ENCODE measurements at places on chromosomes 3 and 15.

DNA sequence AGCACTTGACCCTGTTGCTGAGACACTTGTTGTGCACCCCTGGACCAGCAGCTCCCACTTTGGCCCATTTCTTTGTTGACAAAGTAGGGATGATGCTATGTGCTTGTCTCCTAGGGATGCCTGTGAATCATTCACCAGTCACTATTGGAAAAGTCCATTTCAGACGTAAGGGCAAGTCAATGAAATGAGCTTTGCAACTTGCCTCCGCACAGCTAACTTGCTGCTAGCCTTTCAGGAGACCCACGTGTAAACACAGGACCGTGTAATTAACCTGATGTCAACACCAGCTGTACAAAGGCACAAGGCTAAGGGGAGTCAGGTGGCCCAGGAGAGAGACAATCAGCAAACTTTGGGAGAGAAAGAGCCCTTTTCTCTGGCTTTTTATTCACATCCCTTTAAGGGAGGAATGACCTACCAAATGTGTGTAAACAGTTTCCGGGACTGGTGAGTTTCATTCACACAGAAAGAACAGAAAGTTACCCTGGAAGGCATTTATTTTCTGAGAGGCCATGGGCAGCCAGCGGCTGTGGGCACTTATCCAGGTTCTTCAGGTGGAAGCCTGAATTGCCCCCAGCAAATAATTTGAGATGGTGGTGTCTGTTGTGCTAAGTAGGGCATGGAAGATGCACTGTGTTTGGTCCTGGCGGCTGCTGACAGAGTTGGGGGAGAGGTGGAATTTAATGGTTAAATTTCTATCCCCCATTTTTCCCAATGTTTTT lies 54.0 kb downstream of the TIPARP start:
- DNase-seq = no peak

DNA sequence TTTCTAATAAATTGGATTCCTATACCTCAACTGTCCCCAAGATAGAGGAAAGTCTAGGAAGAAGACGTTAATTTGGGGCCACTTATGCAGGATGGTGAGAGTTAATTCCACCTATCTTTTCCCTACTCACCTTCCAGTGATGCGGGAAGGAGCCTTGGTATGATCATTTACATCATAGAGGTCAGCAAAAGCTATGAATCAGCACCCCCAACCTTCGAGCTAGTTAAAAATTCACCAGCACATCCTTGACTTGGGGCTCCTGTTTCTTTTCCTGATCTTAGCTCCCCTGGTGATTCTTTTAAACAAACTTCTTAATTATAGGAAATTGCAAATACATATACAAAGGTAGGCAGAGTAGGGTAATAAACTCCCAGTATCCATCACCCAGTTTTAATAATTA lies 366.6 kb downstream of the SOX2 start:
- no peak for DNase-seq

GRCh38 chr3:31014317-31015040 lies 120.0 kb upstream of the GADL1 start:
- no peak for DNase-seq

GRCh38 chr15:92028389-92028724 lies 174.8 kb downstream of the SLCO3A1 start:
- no peak for DNase-seq

DNA sequence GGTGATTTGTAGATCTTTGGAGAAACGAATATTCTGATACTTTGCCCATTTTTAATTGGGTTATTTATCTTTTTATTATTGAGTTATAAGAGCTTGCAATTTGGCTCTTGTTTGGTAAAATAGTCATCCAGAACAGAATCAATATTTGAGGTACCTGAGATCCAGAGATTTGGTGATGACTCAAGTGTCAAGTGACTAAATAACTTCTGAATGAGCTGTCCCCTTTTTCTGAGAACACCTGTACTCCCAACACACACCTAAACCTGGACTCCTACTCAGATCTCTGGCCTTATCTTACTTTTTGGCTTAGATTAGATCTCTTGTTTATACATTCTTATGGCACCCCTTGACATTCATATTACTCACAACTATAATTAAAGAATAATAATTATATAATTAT lies 3.1 kb upstream of the TRA2B start:
- DNase-seq = no peak

DNA sequence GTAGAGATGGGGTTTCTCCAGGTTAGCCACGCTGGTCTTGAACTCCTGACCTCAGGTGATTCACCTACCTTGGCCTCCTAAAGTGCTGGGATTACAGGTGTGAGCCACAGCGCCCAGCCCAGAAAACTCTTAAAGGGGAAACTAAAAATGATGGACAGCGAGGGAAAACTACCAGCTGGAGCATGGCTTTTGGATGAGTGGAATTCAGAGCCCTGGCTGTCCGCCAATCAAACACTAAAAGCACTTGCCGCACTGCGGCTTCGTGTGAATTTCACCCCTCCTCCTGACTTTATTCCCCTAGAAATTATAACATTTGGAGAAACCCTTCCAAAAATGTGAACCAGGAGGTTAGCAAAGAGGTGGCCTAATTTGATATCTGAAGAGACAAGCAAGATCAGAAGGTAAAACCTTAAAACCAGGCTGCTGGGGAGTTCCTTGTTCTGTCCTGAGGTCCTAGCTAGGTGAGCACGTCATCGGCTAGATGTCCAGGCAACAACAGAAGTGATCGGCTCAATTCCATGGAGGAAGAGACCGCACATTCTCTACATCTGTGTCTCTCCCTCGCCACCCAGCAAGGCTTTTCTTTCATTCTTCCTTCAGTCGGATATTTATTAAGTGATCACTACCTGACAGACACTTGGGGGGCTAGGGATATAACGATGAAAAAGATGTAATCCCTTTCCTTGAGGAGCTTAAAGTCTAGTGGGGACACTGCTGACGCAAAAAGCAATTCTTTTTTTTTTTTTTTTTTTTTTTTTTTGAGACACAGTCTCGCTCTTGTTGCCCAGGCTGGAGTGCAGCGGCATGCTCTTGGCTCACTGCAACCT lies 1.7 kb downstream of the TM4SF19 start:
- DNase-seq = no peak

- DNase-seq = no peak
Measured at GRCh38 chr3:177333533-177334520, 136.5 kb upstream of the TBL1XR1 start.

DNA sequence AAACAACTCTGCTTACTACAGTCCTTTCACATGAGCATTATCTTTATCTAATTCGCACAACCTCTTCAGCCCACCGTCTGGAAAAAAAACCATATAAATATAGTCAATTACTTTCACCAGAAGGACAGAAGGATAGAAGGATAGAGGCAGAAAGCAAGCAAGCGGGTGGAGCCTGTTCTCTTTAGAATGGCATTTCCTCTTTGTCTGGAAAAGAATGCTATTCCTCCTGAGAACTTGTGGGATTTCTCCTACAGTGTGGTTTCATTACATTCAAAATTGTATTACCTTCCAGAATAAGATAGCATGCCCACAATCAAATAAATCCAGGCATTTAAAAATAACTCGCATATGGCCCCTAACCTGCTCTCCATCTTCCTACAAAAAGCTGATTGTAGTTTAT lies 23.1 kb downstream of the SLC30A4 start:
- DNase-seq = no peak

DNA sequence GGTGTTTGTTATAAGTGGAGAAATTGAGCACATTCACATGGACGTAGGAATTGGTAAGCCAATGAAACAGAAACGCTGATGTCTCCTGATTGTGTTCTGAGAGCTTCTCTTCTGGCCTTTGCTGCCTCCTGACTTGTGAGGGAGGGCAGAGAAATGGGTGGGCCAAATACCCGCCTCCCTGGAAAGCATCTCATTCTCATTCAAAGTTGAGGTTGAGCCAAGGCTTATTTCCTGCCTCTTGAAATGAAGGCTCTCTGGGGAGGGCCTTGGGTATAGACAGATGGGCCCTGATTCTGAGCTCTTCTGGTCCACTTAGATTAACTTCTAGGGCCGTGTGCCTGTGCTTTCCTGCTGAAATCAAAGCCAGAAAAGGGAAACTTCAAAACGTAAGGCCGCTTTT lies 57.4 kb upstream of the MYZAP start:
- no peak for DNase-seq

DNA sequence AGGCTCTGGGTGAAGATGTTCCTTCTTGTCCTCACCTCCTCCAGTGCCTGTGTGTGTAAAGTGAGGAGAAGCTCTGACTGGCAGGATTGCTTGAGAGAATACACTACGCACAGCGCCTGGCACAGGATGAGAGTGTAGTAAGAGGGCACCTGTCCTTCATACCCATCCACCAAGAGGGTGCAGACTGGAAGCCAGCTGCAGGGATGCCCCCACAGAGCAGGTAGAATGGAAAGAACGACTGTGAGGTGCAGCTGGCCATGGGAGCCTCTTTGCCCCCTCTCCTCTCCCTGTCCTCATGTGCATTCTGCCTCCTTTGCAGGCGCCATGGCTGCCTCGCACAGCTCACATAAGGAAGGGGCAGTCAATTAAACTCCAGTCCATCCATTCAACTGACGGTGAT lies 12.3 kb downstream of the FBXL22 start:
- no peak for DNase-seq

GRCh38 chr3:194720048-194720447 lies 34.4 kb downstream of the FAM43A start:
- no peak for DNase-seq

DNA sequence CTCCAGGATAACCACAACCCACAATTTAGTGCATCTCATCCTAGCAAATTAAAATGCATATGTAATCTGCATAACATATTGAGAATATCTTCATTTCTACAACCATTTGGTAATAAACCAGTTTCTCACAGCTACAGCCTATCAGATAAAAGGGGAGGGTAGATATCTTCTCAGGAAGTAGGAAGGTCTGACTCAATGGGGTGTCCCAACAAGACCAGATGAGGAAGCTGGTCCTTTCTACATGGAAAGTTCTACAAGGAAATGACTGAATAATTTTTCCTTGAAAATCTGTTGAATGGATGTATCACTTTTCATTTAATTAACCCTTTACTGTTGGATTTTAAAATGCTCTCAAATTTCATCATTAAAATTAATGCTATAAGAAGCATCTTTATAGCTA lies 17.4 kb upstream of the TMPRSS7 start:
- DNase-seq = no peak

- DNase-seq = no peak
Measured at GRCh38 chr15:53159458-53159857, 369.3 kb upstream of the ONECUT1 start.

- DNase-seq = no peak
Measured at GRCh38 chr15:95684693-95685115, 645.8 kb upstream of the NR2F2 start.

DNA sequence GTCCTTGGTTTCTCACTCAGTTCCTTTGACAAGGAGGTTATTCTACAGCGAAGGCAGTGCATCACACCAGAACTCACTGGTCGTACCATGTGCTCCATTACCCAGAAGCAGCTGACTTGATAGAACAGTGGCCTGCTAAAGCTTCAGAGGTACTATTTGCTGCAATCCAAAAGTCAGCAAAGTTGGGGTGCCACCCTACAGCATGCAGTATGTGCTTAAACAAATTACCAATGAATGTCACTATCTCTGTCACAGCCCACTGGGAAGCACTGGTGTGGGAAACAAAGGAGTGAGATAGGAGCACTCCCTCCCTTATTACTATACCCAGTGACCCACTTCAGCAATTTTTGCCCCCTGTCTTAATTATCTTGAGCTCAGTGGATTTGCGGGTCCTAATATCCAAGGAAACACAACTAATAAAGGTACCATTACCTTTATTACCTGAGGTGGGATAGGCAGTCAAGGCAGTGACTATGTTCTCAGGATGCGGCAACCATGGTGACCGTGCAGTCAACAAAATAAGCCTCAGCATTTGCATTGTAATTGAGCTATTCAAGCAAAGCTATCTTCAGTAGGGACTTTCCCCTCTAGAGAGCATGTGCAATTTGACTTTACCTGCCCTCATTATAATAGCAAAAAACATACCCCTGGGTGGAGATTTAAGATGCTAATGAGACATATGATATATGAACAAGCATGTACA lies 199.4 kb downstream of the OCA2 start:
- DNase-seq = no peak

- DNase-seq = no peak
Measured at GRCh38 chr15:43511012-43511885, 6.2 kb upstream of the MAP1A start.

GRCh38 chr3:196120291-196120951 lies 38.5 kb upstream of the TFRC start:
- peak; percentile 22 for DNase-seq

GRCh38 chr15:77168616-77169015 lies 97.7 kb upstream of the TSPAN3 start:
- DNase-seq = no peak

DNA sequence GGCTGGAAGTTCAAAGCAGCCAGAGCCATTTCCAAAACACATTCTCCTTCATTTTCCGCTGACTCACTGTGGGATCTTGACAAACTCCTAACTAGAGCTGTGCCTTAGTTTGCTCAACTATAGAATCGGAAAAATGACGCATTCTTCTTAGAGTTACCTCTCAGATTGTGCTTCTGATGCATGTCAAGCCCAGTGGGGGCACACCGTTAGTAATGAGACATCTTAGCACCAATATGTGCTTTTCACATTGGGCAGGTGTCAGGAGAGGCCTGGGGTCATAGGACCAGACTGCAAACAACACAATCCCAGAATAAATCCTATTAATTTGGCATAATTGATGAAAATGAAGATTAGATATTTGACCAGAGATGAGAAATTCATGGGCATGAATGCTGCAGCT lies 71.3 kb upstream of the UBE3A start:
- DNase-seq = no peak

DNA sequence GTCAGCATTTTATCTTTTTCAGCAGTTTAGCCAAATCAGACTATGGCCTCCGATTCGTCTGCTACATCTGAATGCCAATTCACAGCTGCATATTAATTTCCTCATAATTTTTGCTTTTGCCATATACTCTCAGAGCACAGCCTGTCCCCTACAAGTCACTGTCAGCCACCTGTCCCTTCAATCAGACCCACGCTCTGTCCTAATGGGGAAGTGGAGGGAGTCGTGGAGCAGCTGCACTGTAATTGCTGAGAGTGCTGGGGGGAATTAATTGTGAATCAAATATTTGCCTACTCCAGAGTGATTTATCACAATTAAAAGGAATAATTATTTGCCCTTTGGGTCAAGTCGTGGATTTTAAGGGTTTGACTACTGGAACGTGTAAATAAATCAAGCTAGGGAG lies 75.5 kb downstream of the EBLN2 start:
- DNase-seq = no peak

GRCh38 chr3:87788516-87788915 lies 270.3 kb downstream of the CGGBP1 start:
- DNase-seq = no peak

DNA sequence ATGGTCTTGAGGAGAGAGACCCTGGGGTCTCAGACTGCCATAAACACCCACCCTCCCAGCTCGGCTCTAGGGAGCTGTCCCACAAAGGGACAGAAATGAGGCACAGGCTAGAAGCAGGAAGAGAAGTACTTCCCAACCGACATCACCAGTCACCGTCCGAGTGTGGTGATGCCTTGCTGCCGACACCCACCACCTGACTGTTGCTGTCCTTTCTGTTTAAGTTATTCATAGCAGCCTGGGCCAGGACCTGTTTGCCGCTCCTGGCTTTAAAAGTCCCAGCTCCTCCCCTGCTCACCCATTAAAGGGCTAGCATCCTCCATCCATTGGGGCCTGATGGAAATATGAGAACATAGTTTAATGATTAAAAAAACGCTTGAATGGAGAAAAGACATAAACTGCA lies 13.2 kb upstream of the SPG11 start:
- no peak for DNase-seq
